ENCODE measurements at places on chromosomes 5 and 9. TPM values are rescaled to one million over a fixed set of nuclear protein-coding genes. Genes with fewer than 3 reads are reported as not detected.

Gene PIP5K1B
- 17.5 TPM for polyA plus RNA-seq

Gene PDE6A
- 0.01 TPM for polyA plus RNA-seq

Gene GMCL2
- polyA plus RNA-seq, result 0.03 TPM

Gene CRHBP
- not detected for polyA plus RNA-seq

Gene SLC25A2
- not detected for polyA plus RNA-seq

Gene HACD4
- polyA plus RNA-seq, result not detected
